ENCODE measurements at places on chromosomes 4 and X.

GRCh38 chr4:124262211-124263179 lies 450.0 kb downstream of the ANKRD50 start:
- no peak for DNase-seq

GRCh38 chr4:100823066-100823992 lies 305.5 kb upstream of the EMCN start:
- DNase-seq: no peak

DNA sequence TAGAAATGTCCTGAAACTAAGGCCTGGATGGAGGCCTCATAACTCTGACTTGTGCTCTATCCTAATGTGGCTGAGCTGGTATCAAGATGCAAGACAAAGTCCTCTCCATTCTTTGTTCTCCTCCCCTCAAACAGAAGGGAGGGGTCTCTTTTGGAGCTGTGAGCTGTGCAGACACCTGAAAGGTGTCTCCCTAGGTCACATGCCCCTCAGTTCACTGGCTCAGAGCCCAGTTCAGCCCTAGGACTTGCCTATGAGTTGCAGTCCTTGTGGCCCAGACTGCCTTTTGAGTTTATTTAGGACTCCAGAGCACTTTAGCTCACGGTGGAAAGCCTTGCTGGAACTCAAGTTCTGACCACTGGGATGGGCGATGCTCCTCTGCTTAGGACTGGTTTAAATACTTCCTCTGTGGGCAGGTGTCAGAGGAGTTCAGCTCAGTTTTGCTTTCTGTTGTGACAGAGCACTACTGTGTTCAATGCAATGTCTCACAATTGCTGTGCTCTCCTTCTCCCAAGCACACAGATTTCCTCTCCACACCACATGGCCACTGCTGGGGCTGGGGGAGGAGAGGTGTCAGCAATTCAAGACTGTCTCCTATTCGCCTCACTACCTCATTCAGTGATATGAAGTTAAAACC lies 84.8 kb upstream of the ZNF827 start:
- DNase-seq: no peak

GRCh38 chrX:121581885-121582284 lies 534.5 kb downstream of the GLUD2 start:
- no peak for DNase-seq

DNA sequence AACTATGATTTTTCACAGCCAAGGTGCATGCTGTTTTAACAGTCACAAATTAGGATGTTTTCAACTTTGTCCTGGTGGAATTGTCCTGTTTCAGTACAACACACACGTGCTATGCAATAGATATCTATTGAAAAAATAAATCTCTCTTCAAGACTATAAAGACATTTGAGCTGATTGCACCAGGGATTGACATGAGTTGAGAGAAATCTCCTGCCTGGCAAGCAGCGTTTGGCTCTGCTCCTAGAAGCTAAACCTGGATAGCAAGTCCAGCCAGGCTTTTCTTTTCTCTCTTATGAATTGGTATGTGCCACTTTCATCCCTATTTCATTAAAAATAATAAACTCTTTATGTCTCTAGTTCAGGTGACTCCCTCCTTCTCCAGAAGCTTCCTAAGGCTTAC lies 16.6 kb upstream of the NPNT start:
- DNase-seq: no peak

GRCh38 chr4:168846414-168846813 lies 163.6 kb downstream of the CBR4 start:
- no peak for DNase-seq

DNA sequence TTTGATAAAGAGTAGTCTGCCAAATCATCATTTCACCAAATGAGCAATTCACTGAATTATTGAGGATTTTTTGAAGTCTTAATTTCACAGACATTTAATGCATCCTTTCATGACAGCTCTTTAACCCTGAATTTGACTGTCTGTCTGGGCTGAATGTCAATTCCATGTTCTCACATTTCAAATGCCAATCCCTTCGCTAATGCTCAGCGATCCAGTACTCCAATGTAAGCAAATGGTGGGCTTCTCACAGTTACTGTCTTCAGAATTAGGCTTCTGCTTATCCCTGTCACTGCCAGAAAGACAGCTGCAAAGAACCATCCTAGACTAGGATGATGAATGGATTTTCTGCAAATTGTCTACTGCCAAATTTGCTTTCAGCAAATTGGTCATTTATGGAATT lies 36.2 kb upstream of the USP38 start:
- DNase-seq: no peak

DNA sequence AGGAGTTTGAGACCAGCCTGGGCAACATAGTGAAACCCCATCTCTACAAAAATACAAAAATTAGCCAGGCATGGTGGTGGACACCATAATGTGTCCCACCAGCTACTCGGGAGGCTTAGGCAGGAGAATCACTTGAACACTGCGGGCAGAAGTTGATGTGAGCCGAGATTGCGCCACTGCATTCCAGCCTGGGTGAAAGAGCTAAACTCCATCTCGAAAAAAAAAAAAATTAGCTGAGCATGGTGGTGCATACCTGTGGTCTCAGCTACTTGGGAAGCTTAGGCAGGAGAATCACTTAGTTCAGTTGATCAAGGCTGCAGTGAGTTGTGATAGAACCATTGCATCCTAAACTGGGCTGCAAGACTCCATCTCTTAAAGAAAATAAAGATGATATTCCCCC lies 91.2 kb downstream of the PLS3 start:
- DNase-seq: no peak

- no peak for DNase-seq
Observed at GRCh38 chr4:145567516-145567915, 51.7 kb upstream of the MMAA start.

- DNase-seq: no peak
Observed at GRCh38 chr4:163790231-163790630, 295.7 kb downstream of the TMA16 start.

DNA sequence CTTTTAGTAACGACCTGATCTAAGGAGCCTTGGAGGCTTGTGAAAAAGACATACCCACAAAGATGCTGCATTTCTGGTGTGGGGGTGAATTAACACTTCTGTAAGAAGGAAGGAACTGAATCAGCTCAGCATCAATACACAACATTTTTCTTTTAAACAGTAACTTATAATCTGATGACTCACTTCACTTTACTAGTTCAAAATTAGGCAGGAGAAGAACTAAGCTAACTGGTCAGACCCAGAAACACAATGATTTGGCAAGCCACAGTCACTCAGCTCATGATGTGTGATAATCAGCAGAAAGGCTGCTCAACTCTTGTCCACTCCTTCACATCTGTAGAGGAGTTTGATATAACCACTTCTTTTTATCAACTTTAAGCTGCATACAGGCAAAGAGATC lies 4.6 kb downstream of the MMAA start:
- no peak for DNase-seq

DNA sequence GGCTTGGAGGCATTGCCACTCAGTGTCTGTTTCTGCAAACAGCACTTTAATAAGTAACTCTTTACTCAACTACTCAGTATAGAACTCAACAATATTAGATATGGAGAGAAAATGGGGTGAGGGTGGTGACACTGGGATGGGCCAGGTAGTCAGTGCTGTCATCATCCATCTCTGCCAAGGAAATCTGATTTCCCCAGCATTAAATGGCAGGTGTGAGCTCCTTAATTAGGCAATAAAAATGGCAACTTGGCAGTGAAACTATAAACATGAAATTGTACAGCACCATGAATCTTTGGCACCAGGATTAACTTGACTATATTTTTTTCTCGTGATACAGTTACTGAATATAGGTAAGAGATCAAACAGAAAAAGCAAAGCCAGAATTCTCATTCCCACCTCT lies 146.2 kb downstream of the GLRA2 start:
- DNase-seq: no peak

DNA sequence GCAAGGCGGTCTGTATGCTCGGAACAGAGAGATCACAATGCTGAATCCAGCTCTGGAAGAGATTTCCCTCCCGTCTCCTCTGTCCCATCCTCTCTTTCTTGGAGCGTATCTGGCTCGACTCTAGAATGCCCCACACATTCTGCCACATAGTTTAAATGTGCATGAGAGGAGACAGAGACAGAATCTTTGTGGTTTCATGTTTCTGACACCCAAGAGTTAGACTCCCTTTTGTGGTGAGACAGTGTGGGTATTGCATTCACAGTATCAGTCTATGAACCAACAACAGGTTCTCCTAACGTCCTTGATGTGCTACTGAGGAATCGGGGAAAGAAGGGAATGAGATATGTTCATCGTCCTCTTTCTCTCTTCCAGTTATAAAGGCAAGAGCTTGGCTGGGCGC lies 25.3 kb downstream of the FAM47E start:
- DNase-seq: no peak

DNA sequence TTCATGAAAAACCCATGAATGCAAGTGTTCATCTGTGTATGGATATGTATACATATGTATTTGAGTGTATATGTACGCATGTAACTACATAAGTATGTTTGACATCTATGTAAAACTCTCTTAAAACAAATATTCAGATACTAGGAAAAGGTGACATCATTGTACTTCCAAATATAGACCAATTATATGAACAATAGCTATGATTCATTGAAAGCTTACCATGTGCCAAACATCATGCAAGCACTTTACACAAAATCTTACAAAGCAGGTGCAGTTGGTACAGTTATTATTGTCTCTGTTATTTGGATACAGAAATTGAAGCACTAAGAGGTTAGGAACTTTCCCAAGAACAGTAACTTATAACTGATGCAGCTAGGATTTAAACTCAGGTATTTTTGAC lies 21.4 kb downstream of the MAGEB17 start:
- DNase-seq: no peak

Data from posterior cingulate gyrus (tissue), 11 donors.